ENCODE measurements at places on chromosomes 2 and 18.

- DNase-seq = no peak
These were observed 16.3 kb downstream of the RDH14 start for GRCh38 chr2:18544171-18544570.

GRCh38 chr18:24674605-24675004 lies 214.2 kb downstream of the HRH4 start:
- no peak for DNase-seq

DNA sequence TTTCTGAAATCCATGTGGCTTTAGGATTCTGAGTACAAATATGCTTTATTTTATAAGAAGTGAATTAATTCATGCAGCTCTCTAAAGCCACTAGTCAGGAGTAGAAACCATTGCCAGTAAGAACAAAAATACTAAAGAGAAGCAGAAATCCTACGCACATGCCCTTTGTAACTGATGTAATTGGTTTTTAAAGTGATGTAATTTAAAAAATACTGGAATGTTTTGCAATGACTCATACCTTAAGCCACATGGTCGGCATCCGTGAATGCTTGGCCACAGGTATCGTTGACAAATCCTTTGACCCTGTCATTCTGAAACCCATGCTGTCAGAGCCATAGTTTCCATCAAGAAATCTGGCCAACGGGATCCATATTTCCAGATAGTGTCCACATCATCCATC lies 213.3 kb downstream of the ACKR3 start:
- DNase-seq = no peak

DNA sequence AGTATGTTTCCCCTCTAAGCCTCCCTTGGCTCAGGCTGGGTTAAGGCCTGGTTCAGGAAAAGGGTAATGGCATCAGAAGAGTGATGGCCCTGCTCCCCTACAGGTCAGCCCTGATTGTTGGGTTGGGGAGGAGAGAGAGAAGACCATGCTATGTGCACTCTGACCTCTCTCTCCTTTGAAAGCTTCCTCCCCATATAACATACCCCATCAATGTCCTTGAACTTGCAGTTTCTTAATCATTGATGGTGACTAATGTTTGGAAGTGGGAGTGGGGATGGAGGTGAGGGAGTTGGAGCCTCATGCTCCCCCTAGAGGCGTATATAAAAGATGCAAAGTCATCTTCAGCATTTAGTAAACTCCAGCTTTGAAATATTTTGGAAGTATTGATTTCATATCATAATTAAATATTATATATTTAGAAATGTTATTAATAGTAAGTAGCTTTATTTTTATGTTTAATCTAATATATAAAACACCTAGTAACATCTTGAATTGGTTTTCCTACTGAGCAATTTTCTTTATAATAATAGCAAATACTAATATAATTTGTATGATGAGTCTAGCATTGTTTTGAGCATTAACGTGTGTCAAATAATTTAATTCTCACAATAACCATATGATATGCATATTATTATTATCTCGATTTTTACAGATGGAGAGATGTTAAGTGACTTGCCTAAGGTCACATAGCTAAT lies 8.8 kb downstream of the PLCL1 start:
- DNase-seq = no peak

GRCh38 chr2:54424555-54425163 lies 31.5 kb upstream of the SPTBN1 start:
- DNase-seq = no peak

- DNase-seq = no peak
These were observed at the start of gene APOB for GRCh38 chr2:21043744-21044532. Gene APOB, minus strand, starts transcription at chr2:21044073. Its CDS starts 128 bp downstream, at chr2:21043945.

GRCh38 chr2:219571311-219572236 lies at the start of gene OBSL1:
Gene OBSL1, minus strand, starts transcription at chr2:219571539. Its CDS starts 307 bp downstream, at chr2:219571232.
- no peak for DNase-seq

DNA sequence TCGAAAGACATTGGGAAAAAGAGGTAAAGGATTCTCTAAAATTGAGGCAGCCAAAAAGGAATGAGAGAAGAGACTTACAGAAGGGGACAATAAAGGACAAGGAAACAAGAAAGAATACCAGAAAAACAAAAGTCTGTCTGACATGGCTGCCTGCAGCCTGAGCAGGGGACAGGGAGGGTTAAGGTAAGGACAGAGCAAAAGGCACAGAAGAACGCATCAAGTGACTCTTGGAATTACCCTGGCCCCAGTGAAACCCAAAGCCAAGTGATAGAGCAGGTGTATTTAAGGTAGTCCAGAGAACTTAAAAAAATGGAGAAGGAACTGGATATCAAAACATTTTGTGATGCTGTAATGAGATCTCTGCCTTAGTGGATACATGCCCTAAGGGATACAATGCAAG lies 47.1 kb upstream of the XIRP2 start:
- DNase-seq = no peak

DNA sequence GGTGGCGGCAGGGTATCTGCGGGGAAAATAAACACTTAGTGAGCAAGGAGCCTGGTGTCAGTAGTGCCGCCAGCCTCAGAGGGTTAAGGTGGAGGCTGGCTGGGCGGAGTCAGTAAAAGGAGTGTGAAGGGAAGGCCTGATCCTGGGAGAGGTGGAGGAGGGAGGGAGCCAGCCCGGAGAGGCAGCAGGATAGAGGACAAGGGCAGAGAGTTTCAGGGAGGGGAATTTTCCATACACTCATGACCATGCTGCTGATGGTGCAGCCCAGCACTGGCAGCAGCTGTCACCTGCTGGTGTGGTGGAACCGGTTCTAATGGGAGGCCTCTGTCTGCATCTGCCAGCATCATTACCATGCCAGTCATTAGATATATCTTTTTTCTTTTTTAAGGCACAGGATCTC lies 2.0 kb upstream of the TEX44 start:
- no peak for DNase-seq

DNA sequence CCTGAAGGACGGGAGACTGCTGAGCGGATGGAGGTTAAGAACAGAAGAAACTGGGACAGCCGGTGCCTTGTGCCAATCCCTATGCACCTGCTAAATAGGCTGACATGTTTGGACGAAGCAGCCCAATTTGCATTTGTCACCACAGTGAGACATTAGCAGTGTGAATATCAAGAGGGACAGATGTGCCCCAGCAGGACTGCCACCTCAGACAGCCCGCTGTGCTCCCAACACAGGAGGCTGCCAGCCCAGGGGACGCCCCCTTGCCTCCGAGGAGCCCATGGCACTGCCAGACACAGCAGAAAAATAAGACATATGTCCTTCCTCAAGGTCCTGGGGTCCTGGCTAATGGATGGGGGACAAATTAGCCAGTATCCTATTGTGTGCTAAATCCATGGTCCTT lies 306.7 kb upstream of the POU3F3 start:
- no peak for DNase-seq

DNA sequence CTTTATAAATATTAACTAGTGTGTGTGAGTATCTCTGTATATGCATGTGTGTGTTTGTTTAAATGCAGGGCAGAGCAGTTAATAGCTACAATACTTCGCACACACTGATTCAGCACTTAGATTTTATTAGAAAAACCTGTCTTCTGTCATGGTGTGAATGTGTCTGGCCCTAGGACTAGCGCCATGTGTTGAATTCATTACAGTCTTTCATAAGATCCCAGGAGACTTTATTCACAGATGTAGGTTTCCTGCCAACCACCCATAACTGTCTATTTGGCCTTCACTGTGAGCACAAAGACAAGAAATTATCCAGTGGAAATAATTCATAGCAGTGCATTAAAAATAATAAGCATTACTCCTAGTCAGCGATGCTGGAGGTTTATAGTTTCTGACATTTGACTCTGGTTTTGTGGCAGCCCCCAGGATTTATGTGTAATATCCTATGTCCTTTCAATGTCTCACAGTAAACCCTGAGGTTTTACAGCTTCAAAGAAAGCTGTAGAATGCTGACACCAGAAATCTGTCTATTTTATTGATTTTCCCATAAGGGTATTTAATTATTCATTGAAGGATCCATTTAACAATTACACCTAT lies 93.9 kb downstream of the ZNF804A start:
- DNase-seq = no peak

DNA sequence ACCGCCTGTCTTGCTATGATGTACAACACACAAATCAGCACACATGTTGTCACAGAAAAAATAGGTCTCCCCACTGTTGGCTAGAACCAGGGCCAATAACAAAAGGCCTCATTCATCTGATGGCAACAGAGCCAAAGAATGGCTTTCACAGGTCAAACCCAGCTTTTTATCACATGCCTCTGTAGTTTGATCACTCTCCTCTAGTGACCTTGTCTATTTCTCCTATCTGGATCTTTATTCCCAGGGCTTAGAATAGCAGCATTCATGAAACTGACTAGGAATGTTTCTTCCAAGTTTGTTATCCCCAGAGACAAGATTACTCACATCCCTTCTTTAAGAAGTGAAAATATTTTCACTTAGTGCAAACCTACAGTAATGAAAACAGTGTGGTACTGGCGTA lies 285.8 kb upstream of the GYPC start:
- DNase-seq = no peak

- no peak for DNase-seq
These were observed 290.1 kb downstream of the SRBD1 start for GRCh38 chr2:45320956-45321355.

DNA sequence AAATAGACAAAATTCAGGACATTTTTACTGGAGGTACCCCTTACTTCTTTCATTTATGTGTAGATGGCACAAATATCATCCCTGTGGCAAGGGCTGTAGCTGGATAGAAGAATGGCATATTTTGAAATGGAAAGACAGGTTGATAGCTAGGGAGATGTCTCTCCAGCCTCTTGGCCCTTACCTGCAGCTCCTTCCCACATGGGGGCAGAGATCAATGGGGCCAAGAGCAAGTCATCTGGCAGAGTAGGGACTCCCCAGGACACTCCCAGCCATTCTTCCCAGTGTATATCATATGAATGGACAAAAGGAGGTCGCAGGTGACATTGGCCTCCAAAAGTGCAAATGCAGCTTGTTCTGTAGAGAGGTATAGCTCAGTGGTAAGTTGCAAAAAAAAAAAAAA lies 192.2 kb upstream of the ATP5MC3 start:
- DNase-seq = no peak

Measured in GM19239 (cell line).